ENCODE measurements at places on chromosomes 3 and 15.

GRCh38 chr15:65033659-65034269 lies 4.3 kb upstream of the MTFMT start:
- DNase-seq: peak; percentile 68

- no peak for DNase-seq
Measured at GRCh38 chr15:31256378-31257265, 70.0 kb upstream of the KLF13 start.

GRCh38 chr3:87132801-87133200 lies 94.3 kb upstream of the CHMP2B start:
- peak; percentile 23 for DNase-seq

DNA sequence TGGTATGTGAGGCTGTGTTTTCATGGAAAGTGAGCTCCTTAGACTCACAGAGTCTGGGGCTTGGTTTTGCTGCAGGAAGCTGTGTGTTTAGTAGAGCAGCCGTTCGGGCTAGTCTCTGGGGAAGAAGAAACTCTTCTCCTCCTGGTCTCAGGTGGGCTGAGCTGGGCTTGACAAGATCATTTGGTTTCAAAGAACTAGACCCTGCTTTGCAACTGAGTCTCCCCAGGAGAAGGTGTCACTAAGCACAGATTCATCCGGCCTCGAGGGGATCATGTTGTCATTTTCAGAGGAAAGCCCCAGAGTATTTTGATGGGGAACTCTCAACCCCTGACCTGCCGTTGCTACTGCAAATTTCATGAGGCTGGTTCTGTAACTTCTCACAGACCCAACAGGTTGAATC lies 188.5 kb downstream of the FAM43A start:
- DNase-seq: no peak

DNA sequence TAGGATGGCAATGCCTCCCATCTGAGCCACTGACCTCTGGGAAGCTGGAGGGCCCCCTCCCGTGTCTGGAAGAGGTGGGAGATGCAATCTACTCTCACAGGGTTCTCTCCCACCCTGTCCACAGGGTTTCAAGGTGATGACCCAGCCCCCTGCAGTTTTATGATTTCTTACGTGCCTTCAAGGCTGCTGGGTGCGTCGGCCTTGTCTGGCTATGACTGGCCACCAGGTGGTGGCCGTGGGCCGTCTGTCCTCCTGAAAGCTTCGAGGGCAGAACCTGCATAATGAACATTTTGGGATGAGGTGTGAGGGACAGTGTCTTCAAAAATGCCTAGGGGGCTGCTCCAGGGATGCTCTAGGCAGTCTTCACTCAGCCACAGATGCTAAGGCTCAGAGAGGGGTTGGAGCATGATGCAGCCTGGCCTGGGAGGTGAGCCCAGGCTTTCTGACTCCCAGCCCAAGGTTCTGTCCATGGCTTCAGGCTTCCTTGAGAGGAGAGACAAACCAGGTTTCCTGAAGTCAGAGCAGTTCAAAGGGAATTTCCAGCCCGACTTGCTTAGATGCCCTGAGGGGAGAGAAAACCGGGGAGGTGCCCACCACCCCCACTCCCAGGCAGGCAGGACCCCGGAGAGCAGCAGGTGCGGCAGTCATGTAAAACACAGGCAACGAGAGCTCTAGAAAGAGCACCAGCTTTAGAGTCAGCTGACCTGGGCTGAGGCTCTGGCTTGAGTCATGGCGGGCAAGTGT lies 18.7 kb downstream of the ISG20 start:
- peak; percentile 59 for DNase-seq

GRCh38 chr3:84073664-84074063 lies 885.1 kb upstream of the CADM2 start:
- no peak for DNase-seq

DNA sequence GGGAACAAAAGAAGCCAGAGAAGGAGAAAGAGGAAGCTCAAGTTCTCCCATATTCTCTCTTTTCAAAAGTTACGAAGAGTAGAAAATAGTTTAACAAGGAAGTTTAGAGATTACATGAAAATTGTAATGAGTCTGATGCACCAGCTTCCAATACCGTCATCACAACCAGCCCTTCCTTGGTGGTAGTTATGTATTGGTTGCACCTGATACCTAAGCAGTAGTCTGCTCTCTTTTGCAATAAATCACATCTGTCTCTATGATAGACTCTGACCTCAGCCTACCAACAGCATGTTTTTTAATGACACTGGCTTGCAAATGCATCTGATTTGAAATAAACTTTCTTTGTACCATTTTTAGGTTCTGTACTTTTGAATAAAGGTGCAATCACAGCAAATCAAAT lies 575.8 kb downstream of the FHIT start:
- no peak for DNase-seq

DNA sequence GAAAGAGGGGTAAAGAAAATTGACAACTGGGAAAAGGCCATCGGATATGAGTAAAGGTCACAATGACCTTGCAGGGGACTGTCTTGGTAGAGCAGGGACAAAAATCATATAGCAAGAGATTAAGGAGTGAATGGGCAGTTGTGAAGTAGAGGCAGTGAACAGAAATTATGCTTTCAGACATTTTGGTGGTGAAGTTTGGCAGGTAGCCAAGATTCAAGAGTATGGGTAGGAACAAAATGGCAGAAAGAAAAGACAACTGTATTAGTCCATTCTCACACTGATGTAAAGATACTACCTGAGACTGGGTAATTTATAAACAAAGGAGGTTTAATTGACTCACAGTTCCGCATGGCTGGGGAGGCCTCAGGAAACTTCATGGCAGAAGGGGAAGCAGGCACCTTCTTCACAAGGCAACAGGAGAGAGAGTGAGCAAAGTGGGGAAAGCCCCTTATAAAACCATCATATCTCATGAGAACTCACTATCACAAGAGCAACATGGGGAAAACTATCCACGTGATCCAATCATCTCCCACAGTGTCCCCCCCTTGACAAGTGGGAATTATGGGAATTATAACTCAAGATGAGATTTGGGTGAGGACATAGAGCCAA lies 84.0 kb downstream of the CGNL1 start:
- DNase-seq: no peak

- peak; percentile 11 for DNase-seq
Measured at GRCh38 chr15:52309154-52309548, 13.5 kb upstream of the MYO5C start.

GRCh38 chr3:39101022-39101689 lies 6.3 kb downstream of the GORASP1 start:
- DNase-seq: peak; percentile 44

DNA sequence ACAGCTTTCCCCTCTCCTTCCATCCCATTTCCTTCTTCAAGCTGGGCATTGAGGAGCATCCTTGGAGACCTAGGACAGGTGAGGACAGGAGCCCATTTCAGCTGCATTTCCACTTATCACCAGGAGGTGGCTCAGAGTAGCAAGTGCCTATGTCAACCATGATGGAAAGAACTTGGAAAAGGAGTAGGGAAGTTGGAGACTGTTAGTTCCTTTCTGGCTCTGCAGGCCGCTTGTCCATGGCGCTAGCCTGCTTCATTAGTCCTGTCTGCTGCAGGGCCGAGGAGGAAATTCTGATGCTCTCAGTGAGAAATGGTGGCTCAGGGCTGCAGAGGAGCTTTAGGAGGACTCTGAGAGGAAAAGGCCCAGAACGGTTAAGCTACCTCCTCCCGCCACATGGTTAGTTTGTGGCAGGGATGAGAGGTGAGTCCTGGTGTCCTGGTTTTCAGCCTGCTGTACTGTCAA lies 7.0 kb upstream of the CD276 start:
- peak; percentile 74 for DNase-seq

DNA sequence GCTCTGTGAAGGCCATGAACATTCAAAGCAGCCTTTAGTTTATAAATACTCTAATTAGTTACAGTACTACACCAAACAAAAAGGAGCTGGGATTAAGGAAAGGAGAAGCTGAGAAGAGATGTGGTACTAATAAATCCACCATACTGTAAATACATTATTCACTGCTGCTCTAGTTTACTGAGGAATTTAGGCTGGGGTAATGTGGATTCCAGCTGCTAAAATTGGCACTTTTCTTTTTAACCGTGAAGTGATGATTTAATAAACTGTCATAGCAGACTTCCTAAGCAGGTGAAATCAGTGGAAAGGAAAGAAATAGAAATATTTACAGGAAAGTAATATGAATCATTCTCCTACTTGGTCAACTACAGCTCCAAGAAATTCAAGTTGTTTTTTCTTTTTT lies 88.7 kb downstream of the TFG start:
- no peak for DNase-seq

DNA sequence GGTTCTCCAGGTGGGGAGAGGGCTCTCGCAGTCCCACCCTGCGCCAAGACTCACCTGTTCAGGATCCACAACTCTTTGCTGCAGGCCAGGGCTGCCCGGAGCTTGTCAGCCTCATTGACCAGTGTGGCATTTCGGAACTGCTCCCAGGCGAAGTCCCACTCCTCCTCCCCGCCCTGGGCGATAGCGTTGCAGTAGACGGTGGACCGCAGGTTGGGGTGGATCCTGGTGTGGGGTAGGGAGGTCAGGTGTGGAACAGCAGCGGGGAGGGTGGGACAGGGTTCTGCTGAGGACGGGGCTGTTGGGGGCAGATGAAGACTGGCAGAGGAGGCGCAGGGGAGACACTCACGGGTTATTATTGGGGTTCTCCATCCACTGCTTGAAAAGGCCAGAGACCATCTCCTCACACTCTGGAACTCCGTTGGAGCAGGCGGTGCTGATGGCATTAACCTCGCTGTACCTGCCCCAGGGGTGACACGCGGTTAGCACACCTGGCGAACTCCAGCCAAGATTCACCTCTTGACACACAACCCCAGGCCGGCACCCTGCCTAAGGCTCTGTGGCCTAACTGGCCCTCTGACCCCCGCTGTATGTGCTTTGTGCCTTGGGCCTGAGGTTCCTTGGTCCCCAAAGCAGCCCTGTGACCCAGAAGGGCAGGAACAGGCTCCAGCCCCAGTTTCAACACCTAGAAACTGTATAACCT lies 16.1 kb downstream of the MESP2 start:
- DNase-seq: no peak

GRCh38 chr15:38216763-38217162 lies 35.9 kb upstream of the SPRED1 start:
- DNase-seq: peak; percentile 40

DNA sequence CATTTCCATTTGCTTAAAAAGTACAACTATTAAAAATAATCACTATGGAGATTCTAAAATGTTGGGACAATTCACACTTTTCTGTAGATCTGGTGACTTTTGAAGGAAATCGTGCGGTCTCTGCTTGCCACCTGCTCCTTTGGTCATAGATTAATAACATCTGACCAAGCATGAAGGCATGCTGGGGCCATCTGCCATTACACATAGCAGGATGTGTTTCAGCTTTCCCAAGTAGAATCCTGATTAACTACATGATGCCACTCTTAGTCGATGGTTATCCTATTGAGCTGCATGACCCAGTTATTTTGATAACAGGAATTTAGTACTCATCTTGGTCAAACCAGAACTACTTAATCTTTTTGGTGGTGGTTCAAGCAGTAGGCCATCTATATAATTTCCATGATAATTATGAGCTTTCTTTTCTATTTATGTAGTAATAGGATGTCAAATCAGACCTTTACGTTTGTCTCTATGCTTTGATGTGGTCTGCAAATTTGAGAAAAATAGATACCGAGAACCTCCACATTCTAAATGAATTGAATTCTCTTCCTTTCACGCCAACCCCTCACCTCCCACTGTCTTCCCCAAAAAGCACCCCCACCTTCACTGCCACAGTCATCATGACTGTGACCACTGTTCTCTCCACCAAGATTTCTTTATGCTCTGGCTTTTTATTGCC lies 158.1 kb downstream of the DIPK2A start:
- no peak for DNase-seq

DNA sequence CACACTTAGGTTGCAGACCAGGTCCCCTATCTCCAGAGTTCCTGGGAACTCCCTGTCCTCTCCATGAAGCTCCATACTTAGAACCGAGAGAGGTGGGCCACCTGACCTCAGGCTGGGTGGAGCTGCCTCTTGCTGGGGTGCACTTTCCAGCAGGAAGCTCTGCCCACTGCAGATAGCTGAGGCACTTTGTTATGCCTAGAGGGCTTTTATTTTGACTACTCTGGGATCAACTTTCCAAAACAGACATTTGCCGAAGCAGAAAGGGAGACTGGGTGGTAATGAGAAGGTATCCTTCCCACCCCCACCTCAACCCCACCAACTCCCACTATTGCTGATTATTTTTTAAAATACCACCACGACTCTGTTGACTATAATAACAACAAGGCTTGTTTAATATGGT lies 54.7 kb downstream of the CLDN11 start:
- no peak for DNase-seq

GRCh38 chr3:4660936-4661335 lies 167.8 kb downstream of the ITPR1 start:
- DNase-seq: no peak

GRCh38 chr3:15099364-15100098 lies 583 bp upstream of the RBSN start:
- DNase-seq: no peak

- no peak for DNase-seq
Measured at GRCh38 chr3:6605227-6605626, 255.7 kb upstream of the GRM7 start.

- DNase-seq: peak; percentile 37
Measured at GRCh38 chr3:193757457-193757856, 164.4 kb downstream of the OPA1 start.

DNA sequence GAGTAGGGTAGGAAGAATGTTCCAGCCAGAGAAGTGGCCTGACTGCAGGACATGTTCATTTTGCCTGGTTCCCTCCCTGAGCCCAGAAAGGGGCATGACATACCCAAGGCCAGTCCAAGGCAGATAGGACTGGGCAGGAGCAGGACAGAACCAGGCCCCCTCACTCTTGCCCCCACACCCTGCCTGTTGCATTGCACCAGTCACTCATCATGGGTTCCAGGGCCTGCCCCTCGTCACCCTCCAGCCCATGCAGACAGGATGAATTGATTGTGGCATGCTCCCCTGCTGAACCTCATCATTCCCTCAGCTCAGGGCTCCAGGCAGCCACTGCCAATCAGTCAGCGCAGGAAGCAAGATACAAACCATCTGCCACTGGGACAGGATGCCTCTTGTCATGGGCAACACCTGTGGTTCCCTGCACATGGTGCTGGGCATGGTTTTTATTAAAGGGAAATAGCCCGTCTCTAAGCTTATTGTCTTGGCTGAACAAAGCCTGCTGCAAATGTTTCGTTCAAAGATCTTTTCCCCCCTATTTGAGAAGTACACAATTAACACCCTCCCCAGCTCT lies 48.9 kb downstream of the RASGRF1 start:
- DNase-seq: no peak

DNA sequence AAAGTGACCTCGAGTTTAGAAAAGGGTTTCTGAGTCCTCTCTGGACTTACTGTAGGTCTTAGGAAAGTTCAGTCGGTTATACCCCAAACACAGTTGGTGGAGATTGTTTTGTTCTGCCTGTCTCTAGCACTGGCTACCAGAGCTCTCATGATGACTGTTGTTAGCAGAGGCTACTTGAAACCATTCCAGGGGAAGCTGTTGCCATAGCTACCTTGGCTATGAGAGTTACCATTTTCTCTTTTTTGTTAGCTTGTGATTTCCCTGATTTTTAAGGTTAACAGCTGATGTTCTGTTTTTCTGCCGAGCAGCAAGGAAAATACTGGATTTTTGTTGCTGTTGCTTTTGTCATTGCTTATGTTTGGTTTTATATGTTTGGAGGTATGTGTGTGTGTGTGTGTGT lies 26.7 kb downstream of the ABHD2 start:
- peak; percentile 63 for DNase-seq

GRCh38 chr15:72859017-72859756 lies 75.6 kb upstream of the ADPGK start:
- no peak for DNase-seq
